ENCODE measurements at places on chromosomes 5 and 9.

- no peak for DNase-seq
Measured at GRCh38 chr5:68012429-68012828, 203.1 kb upstream of the PIK3R1 start.

DNA sequence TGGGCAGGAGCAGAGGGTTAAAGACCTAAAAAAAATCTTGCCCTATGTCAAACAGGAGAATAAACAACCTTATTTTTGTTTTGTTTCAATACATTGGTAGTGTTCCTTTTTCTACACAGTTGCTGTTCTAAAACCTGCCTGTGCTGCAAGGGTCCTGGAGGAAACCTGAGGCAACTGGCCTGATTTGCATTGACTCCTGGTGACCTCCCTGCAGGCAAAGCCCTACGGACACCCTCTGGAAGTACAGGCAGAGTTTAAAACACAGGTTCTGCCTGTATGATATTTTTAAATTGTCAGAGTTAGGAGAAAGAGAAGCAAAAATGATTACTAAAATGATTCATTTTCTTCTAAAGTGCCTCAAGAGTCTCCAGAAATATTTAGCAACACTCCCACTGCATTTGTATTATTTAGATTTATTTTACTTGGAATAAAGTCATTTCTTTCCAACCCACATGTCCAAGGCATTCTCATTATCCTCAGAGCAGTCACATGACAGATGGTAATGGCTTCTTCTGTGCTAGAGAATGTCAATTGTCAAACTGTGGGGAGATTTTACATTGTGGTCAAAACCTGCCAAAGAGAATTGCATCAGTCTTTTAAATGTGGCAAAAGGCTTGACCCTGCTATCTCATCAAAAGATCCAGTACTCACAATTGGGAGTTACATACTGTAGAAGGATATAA lies 559.6 kb downstream of the CETN3 start:
- DNase-seq: peak; percentile 24

DNA sequence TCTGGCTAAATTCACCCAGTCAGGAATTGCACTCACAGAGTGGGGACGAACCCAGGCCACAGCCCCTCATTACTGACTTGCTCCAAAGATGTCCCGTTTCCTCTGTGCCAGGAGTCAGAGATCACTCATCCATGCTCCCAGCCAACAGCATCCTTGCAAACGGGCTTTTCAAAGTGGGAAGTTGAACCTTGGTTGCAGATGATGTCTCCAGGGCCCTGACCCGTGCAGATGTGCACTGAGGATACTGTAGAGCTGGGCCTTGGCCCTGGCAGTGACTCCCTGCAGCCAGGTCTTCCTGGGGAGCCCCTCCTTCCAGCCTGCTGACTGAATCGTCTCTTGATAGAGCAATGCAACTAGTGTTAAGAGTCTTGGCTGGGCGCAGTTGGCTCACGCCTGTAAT lies 22.3 kb downstream of the TCF7 start:
- no peak for DNase-seq

DNA sequence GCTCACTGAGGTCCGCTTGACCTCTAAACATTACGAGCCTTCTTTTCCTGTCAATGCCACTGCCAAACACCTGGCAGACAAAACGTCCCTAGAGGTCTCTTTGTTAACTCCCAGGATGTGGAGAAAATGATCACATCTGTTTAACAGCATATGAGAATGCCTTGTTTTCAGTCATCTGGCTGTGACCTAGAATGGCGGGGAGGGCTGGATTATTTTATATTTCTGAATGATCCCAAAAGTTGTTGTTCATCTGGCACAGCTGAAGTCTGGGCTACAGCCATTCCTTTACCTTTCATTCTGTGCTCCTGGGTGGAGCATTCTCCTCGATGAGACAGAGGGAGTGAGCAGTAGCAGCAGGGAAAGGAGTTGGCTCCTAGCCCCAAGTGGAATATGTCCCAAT lies 138.2 kb downstream of the PRDM6 start:
- no peak for DNase-seq

DNA sequence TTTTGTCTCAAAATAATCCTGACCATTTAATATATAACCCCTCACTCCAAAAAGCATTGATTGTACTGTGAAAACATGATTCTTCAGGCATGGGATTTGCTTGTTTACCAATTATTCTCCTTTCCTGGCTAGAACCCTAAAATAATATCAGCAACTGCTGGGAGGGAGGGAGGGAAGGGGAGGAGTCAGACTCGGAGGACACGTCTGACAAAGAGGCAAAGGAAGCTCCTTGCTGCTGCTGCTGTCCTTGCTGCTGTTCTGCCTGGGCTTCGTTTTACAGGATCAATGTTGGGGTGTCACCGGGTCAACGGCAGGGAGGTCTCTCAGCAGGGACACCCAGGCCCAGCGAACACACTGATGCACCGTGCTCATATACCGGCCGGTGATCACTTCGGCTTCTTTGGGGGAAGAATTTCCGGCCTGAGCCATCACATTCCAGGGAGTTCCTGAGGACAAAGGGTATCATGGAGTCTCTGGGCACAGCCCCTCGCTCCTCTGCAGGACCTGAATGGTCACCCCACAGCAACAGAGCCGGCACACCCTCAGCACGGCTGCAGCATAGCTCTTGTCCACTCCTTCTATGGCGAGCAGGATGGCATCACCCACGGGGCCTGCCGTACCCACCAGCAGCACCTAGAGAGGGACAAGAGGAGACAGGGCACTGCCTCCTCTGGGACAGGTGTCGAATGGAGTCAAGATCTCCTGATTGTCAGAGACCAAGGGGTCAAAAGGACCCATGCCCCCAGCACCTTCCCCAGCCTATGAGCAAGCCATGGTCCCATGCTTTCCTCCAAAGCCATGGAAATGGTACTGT lies 27.9 kb downstream of the MED10 start:
- no peak for DNase-seq
